ENCODE measurements at places on chromosomes 3 and 15. TPM values are rescaled to one million over a fixed set of nuclear protein-coding genes. Genes with fewer than 3 reads are reported as not detected.

DNA sequence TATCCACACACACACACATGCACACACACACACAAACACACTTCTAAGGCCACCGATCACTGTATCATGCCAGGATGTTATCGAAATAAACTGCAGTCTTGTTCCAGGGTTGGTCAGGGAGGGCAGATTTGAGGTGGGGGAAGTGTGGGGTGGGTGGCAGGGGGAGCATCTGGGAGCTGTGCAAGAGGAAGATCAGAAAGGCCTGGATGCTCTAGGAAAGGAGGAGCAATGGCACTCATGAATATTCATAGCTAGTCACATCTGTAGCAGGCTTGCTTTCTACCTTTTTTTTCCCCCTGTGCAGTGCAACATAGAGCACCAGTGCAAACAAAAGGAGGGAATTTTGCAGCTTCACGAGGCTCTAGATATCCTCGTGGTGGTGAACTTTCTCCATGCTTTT, 84.9 kb downstream of the MEIS2 start:
- peaks cover 5% of the 10 kb centered on the region for H3K4me1 ChIP-seq
- no peak for DNase-seq
- no peak overlapping the region for H3K4me3 ChIP-seq
- no peaks in the 10 kb centered on the region for H3K36me3 ChIP-seq
- peak overlapping the region; percentile 71 for H3K27ac ChIP-seq

- H3K27me3 ChIP-seq: no peaks in the 10 kb centered on the region
- H3K4me3 ChIP-seq: no peak overlapping the region
- H3K36me3 ChIP-seq: no peaks in the 10 kb centered on the region
- H3K4me1 ChIP-seq: no peaks in the 10 kb centered on the region
- DNase-seq: no peak
Measured at GRCh38 chr3:20353286-20353685, 167.3 kb upstream of the SGO1 start.

GRCh38 chr3:3705090-3705775, 94.0 kb upstream of the LRRN1 start:
- H3K27ac ChIP-seq: no peak overlapping the region
- H3K27me3 ChIP-seq: no peaks in the 10 kb centered on the region
- DNase-seq: peak; percentile 37
- H3K4me3 ChIP-seq: no peak overlapping the region
- H3K36me3 ChIP-seq: no peaks in the 10 kb centered on the region

DNA sequence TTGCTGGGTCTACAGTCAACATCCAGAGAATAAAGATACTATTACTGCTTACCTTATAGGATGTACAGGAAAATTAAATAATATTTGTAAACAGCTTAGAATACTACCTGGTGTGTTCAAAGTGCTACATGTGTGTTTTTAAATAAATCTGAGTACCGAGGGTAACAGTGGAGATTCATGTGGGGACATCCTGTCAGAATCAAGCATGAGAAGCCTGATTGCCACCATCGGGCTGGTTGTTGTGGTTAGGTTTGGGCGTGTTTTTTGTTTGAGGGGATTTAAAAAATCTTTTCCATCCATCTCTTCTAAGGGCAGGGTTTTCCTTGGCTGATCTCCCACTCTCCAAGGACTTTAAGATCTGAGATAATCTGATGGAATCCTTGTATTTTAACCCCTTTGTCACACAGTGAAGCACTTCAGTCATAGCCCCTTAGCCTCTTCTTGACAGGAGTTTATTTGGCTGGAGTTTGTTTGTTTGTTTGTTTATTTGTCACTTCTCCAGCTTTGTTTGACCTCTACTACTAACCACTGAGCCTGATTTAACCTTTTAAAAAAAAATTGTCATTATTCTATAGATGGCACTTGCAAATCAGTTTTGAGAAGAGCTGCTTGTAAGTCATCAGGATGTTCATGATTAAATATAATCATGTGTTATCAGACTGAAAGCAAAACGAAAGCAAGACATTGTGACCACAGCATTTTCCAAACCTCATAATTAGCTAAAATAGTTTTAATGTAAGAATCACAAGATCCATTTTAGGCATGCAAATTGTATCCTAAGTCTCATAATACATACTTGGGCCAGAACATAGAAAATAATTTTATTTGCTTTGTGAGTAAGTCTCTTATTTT, 72.8 kb upstream of the RARB start:
- DNase-seq: no peak
- no peak overlapping the region for H3K27ac ChIP-seq
- no peaks in the 10 kb centered on the region for H3K36me3 ChIP-seq
- no peak overlapping the region for H3K4me3 ChIP-seq
- no peaks in the 10 kb centered on the region for H3K27me3 ChIP-seq

DNA sequence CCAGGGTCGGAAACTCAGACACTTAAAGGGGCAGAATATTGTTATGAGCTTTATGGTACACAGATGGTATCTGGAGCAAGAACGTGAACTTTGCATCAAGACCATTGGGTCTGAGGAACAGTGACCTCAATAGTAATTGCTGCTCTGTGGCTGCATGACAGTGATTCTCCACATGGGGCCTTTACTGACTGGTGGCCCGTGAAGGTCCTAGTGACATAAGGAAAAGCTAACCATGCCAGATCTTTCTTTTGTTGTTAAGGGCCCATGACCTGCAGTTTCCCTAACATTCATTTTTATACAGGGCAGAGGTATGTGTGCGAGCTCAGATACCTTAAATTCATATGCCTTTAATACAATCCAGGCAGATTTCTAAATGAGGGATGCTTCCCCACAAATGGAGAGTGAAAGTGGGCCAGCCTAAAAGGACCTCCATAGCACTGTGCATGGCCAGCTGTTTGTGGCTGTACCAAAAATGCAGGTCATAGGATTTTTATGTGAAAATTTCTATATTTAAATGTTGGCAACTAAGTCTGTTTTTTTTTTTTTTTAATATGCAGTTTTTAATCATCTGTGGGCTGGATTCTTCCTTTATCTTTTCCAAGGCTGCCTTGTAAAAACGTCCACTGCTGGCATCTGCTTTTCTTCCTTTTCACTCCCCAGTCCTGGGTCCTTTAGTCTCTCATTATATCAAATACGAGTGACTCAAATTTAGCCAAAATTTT, 188.0 kb upstream of the IL12A start:
- H3K36me3 ChIP-seq: no peaks in the 10 kb centered on the region
- peaks cover 62% of the 10 kb centered on the region for H3K4me1 ChIP-seq
- no peak overlapping the region for H3K27ac ChIP-seq
- H3K4me3 ChIP-seq: no peak overlapping the region
- no peaks in the 10 kb centered on the region for H3K27me3 ChIP-seq

GRCh38 chr3:186209810-186210752, 101.2 kb upstream of the ETV5 start:
- no peak overlapping the region for H3K4me3 ChIP-seq
- H3K36me3 ChIP-seq: no peaks in the 10 kb centered on the region
- H3K4me1 ChIP-seq: peaks cover 56% of the 10 kb centered on the region
- peak; percentile 77 for DNase-seq
- H3K27me3 ChIP-seq: no peaks in the 10 kb centered on the region

DNA sequence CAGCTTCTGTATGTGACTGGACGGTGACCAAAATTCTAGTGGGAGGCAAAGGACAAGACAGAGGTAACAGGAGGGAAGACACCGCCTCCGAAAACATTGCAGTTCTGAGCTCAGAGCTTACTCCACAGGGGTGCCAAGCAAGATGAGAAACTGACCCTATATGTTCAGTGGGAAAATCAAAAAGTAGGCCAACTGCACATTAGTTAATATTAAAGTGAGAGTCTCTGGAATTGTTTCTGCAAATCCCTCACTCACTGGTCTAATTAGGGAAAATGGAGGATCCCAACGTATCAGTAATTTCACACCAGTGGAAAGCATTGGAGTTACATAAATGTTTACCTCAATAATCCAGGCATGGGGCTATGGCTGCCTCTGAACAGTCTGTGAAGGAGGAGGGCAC, 313.3 kb upstream of the KCNH8 start:
- no peak overlapping the region for H3K4me3 ChIP-seq
- no peak for DNase-seq
- no peaks in the 10 kb centered on the region for H3K27me3 ChIP-seq
- no peaks in the 10 kb centered on the region for H3K4me1 ChIP-seq
- H3K36me3 ChIP-seq: no peaks in the 10 kb centered on the region

DNA sequence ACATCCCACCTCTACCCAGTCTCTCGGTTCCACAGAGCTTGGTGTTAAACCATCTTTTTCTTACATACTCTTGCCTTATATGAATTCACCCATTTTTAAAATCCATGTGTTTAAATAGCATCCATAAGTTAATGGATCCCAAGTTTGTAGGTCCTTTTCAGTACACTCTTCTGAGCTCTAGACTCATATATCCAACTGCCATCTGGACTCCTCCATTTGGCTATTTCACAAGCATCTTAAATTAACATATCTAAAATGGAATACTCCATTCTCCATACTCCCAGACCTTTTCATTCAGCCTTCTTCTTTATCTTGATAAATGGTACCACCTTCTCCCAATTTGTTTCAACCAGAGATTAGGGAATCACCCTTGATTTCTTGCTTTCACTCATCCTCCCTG, 113.4 kb downstream of the CHST2 start:
- no peaks in the 10 kb centered on the region for H3K36me3 ChIP-seq
- DNase-seq: no peak
- H3K4me1 ChIP-seq: no peaks in the 10 kb centered on the region
- no peaks in the 10 kb centered on the region for H3K27me3 ChIP-seq
- no peak overlapping the region for H3K27ac ChIP-seq

- no peaks in the 10 kb centered on the region for H3K27me3 ChIP-seq
- DNase-seq: no peak
- H3K36me3 ChIP-seq: peaks cover 72% of the 10 kb centered on the region
- H3K4me1 ChIP-seq: no peaks in the 10 kb centered on the region
Measured at GRCh38 chr15:63582718-63583426, 14.3 kb upstream of the FBXL22 start.

GRCh38 chr3:60048447-60048848, 998.6 kb upstream of the CFAP20DC start:
- no peaks in the 10 kb centered on the region for H3K4me1 ChIP-seq
- H3K4me3 ChIP-seq: no peak overlapping the region
- H3K27me3 ChIP-seq: no peaks in the 10 kb centered on the region
- no peak for DNase-seq
- no peaks in the 10 kb centered on the region for H3K36me3 ChIP-seq

- no peak overlapping the region for H3K27ac ChIP-seq
- no peaks in the 10 kb centered on the region for H3K36me3 ChIP-seq
- no peak for DNase-seq
- peaks cover 4% of the 10 kb centered on the region for H3K4me1 ChIP-seq
- H3K27me3 ChIP-seq: no peaks in the 10 kb centered on the region
Measured at GRCh38 chr3:33908250-33908851, 109.9 kb downstream of the PDCD6IP start.

DNA sequence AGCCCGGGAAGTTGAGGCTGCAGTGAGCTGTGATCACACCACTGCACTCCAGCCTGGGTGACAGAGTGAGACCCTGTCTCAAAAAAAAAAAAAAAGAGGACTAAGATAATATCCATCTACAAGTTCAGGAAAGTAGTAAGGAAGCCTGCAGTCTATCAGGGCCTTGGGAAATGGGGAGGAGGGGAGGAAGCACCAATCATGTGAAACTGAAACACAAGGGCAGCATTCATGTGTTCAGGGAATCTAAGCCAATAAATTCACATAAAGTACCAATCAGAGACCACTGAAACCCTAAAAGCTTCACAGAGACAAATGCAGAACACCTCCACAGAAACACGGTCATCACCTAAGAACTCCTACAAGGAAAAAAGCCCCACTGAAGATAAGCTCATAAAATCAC, 22.9 kb upstream of the HHATL start:
- H3K27me3 ChIP-seq: no peaks in the 10 kb centered on the region
- DNase-seq: no peak
- no peaks in the 10 kb centered on the region for H3K36me3 ChIP-seq
- H3K4me1 ChIP-seq: peaks cover 44% of the 10 kb centered on the region
- no peak overlapping the region for H3K27ac ChIP-seq

GRCh38 chr3:15064299-15064834, 748 bp downstream of the MRPS25 start:
- peaks cover 4% of the 10 kb centered on the region for H3K36me3 ChIP-seq
- H3K4me1 ChIP-seq: no peaks in the 10 kb centered on the region
- H3K4me3 ChIP-seq: peak overlapping the region; percentile 76
- no peaks in the 10 kb centered on the region for H3K27me3 ChIP-seq

GRCh38 chr3:73207946-73208440, 146.5 kb downstream of the EBLN2 start:
- H3K27me3 ChIP-seq: no peaks in the 10 kb centered on the region
- DNase-seq: no peak
- no peak overlapping the region for H3K4me3 ChIP-seq
- H3K27ac ChIP-seq: no peak overlapping the region

DNA sequence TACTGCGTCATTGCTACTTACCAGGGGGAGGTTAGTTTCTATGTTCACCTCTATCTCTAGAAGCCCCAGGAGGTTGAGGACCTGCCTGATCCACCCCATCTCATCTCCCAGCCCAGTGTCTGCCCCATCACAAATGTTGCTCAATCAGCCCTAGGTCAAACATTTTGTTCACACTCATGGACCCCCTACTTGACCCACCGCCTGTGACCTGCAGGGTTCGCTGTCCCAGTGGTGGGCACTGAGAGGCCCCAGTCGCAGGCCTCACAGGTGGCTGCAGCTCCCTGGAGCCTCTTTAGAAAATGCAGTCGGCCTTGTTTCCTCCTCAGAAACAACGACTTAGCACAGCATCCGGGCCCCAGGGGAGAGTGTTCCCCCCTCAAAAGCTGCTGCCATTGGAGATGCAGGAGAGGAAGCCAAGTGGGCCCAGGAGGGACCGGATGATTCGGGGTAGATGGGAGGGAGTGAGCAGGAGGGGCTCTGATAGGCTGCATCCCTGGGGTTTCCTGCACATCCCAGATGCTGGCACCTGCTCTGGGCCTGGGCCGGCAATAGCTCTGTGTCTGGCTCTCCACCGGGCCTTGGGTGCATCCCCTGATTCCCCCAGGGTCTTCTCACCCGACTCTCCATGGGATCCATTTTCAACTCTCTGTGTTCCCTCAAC, 18.4 kb upstream of the INSYN1 start:
- H3K27ac ChIP-seq: no peak overlapping the region
- no peak for DNase-seq
- H3K27me3 ChIP-seq: no peaks in the 10 kb centered on the region

The CFAP100 gene
- not detected for total RNA-seq

The XCR1 gene
- total RNA-seq: 0.64 TPM

The CSPG5 gene
- 0.25 TPM for total RNA-seq

The PRKAR2A gene
- 42.7 TPM for total RNA-seq

The TRPM1 gene
- total RNA-seq: not detected
